Epithelial cell of alveolus of lung (primary cell): ENCODE measurements at places on chromosomes 2 and 18. TPM values are rescaled to one million over a fixed set of nuclear protein-coding genes. Genes with fewer than 3 reads are reported as not detected.

The PLGLB2 gene
- 0.32 TPM in 1 of 2 replicates, not detected in the other for total RNA-seq

The TMEM87B gene
- 10.6 and 27.0 TPM in 2 replicates for total RNA-seq

The SERPINB7 gene
- total RNA-seq, result 0.91 TPM in 1 of 2 replicates, not detected in the other

The FAHD2A gene
- total RNA-seq, result 17.4 and 23.9 TPM in 2 replicates

The TMEM17 gene
- 1.3 TPM in 2 replicates for total RNA-seq

The SERPINB3 gene
- under 0.01 TPM in 1 of 2 replicates, not detected in the other for total RNA-seq

The FN1 gene
- 6,279 and 12,176 TPM in 2 replicates for total RNA-seq

The RGPD3 gene
- under 0.01 and 0.13 TPM in 2 replicates for total RNA-seq

The BCL11A gene
- 2.5 and 5.4 TPM in 2 replicates for total RNA-seq

The GATA6 gene
- total RNA-seq, result 27.4 and 38.5 TPM in 2 replicates

The PTPN4 gene
- total RNA-seq, result 9.4 and 14.2 TPM in 2 replicates

The NIF3L1 gene
- 21.4 and 32.5 TPM in 2 replicates for total RNA-seq

The SRD5A2 gene
- not detected in 2 replicates for total RNA-seq

The CFAP221 gene
- total RNA-seq, result not detected in 2 replicates

The SPOPL gene
- 8.4 and 9.6 TPM in 2 replicates for total RNA-seq

The IL37 gene
- not detected in 2 replicates for total RNA-seq

The MAL gene
- total RNA-seq, result not detected in 2 replicates

The NEU2 gene
- not detected in 2 replicates for total RNA-seq

The MEMO1 gene
- 24.4 and 43.1 TPM in 2 replicates for total RNA-seq

The WNT6 gene
- not detected in 2 replicates for total RNA-seq

The EMILIN2 gene
- total RNA-seq, result 8.1 and 12.4 TPM in 2 replicates

The STEAP3 gene
- 10.0 and 39.8 TPM in 2 replicates for total RNA-seq

The SERPINB2 gene
- total RNA-seq, result 1.4 and 19.1 TPM in 2 replicates

The LTBP1 gene
- 334 and 453 TPM in 2 replicates for total RNA-seq

The RTP5 gene
- total RNA-seq, result not detected in 2 replicates

The CXCR4 gene
- 2.3 and 2.6 TPM in 2 replicates for total RNA-seq

The AFF3 gene
- 5.7 and 6.6 TPM in 2 replicates for total RNA-seq

The ANKRD53 gene
- total RNA-seq, result 1.3 and 1.4 TPM in 2 replicates
